Activated CD4-positive, alpha-beta T cell treated with anti-CD3 and anti-CD28 coated beads for 24 hours (primary cell): ENCODE measurements at places on chromosomes 3 and 15.

DNA sequence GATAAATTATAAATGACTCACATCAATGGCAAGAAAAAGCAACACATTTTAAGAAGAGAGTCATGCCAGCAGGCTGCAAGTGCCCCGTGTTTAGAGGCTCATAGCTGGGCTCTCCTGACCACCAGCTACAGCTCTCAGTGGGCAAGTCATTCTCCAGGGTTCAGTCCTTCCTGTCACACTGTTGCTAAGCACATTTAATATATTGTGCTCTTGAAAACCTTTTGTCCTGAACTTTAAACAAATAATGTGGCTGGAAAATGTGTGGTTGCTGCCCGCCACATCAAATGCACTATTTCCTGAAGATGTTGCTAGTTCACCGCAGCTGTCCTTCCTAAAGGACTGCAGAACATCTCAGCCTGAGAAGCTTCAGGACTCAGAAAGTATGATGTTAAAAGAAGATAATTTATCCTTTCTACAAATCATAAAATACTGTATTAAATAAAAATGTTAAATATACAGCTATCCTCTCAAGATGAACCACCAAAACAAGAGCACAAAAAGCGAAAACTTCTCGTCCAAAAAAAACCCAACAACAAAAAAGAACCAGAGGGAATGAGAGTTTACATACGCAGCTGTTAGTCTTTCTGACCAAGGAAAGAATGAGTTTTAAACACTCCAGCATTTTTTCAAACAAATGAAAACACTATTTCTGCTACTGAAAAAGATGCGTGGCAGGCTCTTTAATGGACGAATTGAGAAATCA is 951 bp downstream of the TARS3 start:
- DNase-seq, result peak; percentile 38

DNA sequence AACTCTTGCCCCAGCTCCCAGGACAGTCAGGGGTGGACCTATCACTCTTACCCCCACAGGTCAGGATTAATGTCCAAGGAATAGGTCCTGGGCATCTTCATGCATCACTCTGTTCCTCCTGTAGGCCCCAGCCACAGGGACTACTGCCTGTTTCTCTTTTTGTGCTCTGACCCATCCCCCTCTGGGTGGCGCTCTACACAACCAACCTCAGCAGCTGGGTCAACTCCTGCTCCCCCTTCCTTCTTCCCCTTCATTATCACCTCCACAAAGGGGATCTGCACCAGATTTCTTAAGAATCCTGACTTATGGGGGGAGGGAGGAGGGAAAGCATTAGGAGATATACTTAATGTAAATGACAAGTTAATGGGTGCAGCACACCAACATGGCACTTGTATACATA is 12.2 kb upstream of the TRANK1 start:
- DNase-seq, result no peak

- DNase-seq, result no peak
Measured at GRCh38 chr3:40178012-40178594, 131.4 kb upstream of the EIF1B start.

- DNase-seq, result no peak
Measured at GRCh38 chr15:76577879-76578512, 241.4 kb downstream of the ISL2 start.
